ENCODE measurements at places on chromosomes 3 and 15.

DNA sequence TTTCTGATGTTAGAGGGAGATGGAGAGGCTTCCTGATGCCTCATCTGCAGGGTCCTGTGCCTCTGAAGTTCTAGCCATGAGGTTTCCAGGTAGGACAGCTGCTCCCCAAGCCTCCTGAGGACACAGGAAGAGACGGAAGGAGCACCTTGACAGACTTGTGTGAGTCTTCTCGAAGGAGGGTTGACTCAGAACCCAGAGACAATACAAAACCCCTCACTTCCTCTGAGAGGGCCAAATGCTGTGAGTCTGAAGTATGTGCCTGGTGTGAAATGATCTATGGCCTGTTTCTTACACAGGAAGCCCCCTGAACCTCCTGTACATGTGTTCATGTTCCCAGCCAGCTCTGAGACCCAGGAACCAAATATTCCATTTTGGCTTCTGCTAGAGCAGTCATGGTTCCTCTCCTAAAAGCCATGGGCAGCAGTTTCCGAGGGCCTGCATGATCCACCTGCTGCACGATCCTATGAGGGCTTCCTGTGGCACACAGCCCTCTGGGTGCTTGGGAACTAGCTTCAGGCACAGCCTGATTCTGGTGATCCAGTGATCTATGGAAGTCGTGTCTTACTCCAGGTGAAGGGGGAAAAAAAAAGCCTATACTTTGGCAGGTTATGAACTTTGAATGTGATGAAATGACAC, 62.2 kb downstream of the AAGAB start:
- DNase-seq = no peak

GRCh38 chr3:51703761-51704510, 2.9 kb upstream of the GRM2 start:
- no peak for DNase-seq

- DNase-seq = no peak
Measured at GRCh38 chr3:187101184-187102072, 37.9 kb downstream of the RPL39L start.

DNA sequence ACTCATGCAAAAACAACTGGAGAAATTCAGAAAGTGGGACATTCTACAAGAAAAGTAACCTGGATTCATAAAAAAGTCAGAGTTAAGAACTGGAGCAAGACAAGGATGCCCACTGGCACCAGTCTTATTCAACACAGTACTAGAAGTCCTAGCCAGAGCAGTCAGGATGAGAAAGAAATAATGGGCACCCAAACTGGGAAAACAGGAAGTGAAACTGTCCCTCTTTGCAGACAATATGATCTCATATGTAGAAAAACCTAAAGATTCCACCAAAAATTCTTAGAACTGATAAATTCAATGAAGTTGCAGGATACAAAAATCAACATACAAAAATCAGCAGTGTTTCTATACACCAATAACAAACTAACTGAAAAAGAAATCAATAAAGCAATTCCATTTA, 37.4 kb downstream of the TXNRD3 start:
- DNase-seq = no peak

GRCh38 chr15:96171853-96172296, 158.6 kb upstream of the NR2F2 start:
- no peak for DNase-seq

GRCh38 chr3:126582311-126582710, 23.6 kb upstream of the C3orf22 start:
- DNase-seq = no peak

DNA sequence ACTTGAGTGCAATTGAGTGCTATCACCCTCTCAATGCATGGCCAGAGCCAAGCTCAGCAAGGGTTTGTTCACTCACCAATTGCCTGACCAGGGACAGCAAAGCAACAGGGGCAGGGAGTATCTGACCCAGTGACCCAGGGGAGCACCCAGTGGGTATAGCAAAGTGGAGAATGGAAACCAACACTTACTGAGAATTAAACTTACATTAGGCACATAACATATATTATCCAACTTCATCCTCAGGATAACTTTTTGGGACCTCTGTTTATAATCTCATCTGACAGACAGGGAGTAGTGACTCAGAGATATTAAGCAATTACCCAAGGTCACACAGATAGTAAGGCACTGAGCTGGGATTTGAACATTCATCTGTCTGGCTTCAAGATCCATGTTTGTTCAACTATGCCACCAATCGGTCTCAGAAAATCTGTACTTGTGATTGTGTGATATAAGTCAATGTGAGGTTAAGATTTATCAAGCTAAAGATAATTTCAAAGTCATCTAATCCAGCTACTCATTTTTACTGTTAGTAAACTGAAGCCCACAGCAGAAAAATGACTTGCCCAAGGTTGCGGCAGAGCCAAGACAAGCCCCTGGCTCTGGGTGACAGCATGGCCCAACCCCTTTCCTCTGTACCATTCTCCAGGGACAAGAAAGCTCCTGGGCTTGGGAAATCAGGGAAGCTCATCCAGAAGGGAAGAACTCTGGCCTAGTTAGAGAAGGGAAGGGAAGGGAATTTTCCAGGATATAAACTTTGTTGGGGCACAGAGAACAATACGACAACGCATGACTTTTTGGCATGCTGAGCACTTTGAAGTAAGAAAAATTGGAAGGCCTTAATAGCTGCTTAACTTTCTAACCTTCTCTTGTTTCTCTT, 138.0 kb upstream of the SMAD3 start:
- DNase-seq = no peak

GRCh38 chr3:11726146-11726545, 82.4 kb upstream of the VGLL4 start:
- no peak for DNase-seq

- DNase-seq = no peak
Measured at GRCh38 chr3:170712798-170713197, 126.9 kb upstream of the SLC7A14 start.

GRCh38 chr3:161035711-161036110, 69.4 kb downstream of the B3GALNT1 start:
- peak; percentile 88 for DNase-seq

DNA sequence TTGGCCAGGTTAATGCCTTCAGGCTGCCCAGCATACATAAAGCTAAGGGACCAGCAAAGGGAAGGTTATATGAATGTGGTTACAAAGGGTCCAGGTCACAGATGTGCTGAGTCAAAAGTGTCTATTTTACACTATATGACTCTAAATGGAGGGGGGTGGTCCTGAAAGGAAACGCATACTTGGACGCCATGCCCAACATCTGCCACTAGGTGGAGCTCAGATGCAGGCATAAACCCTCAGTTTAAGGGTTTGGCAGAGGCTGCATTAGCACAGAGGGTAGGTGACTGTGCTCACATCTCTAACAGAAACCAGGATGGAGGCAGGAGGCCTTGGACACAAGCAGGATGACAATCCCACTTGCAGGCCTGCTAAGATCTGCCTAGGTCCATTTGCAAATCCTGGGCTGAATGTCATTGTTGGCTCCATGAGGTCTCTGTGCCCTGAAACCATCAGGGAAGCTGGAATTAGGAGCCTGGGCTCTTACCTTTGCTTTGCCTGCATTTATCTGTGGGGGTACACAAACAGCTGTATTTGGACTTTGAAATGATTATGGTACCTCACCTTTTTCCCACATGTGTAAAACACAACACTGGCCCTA, 55.8 kb downstream of the ZNF621 start:
- no peak for DNase-seq

- no peak for DNase-seq
Measured at GRCh38 chr15:73962433-73962832, 29.7 kb downstream of the STOML1 start.

DNA sequence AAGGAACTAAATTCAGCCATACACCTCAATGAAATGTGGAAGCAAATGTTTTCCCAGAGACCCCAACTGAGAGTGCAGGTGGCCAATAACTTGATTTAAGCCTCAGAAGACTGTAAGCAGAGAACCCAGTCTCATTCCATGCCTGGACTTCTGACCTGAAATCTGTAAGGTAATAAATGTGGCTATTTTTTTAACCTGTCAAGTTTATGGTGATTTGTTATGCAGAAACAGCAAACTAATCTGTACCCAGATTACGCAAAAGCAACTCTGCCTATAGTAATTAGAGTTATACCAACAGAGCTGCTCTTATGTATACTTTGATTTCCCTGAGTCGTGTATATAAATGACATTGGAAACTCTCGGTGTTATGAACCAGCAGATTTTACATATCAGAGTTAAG, 534.0 kb upstream of the NAALADL2 start:
- DNase-seq = no peak

- no peak for DNase-seq
Measured at GRCh38 chr3:38623539-38623938, 25.9 kb downstream of the SCN5A start.

DNA sequence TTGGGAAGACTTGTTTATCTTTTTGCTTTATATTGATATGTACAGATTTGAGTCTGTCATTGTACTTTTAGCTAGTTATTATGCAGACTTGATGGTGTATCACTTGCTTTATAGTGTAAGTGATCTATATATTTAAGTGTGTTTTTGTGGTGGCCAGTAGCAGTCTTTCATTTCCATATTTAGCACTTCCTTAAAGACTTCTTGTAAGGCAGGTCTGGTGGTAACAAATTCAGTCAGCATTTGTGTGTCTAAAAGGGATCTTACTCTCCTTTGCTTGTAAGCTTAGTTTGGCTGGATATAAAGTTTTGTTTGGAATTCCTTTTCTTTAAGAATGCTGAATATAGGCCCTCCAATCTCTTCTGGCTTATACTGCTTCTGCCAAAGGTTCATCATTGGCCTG, 322.5 kb upstream of the EPHA6 start:
- DNase-seq = no peak

- DNase-seq = no peak
Measured at GRCh38 chr15:42384597-42384996, 25.3 kb downstream of the CAPN3 start.

DNA sequence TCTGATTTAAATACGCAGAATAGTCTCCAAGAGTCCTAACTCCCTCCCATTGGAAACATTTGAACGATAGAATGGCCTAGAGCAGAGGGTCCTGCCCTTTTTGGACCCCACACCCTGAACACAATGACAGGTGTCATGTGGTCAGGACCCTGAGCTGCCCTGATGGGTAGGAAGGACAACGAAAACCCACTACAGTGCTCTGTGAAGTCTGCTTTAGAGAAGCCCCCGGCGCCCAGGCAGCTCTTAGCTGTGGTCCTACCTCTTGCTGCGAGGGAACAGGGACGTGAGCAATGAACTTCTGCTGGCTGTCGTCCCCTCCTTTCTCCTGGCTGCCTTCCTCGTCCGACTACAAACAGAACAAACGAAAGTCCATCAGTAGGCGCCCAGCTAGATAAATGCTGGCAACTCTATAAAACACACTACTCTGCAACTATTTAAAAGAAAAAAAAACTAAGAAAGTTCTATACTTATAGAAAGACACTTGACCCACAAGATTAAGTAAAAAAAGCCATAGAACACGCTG, 8.7 kb upstream of the RAB43 start:
- DNase-seq = no peak

- DNase-seq = no peak
Measured at GRCh38 chr3:107524841-107525643, 2.3 kb downstream of the BBX start.

DNA sequence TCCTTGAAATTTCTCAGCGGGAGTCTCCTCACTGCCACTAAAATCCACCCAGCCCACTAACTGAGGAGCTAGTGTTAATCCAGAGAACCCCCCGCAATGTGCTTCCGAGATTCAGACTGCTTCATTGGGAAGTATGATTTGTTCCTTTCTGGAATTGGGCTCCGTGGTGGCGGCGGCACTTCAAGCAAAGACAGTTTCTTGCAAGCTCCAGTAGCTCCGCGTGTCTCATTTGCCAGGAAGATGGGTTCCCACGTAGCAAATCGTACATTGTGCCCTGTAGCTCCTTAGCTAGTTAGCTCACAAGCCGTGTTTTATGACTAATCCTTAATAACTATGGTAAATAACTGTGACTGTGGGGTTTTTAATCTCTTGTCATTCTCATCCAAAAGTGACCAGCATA, 45.4 kb downstream of the SLC6A1 start:
- DNase-seq = no peak

- DNase-seq = no peak
Measured at GRCh38 chr3:12484983-12485327, 675 bp downstream of the TSEN2 start.

- no peak for DNase-seq
Measured at GRCh38 chr3:24715171-24715792, 220.6 kb upstream of the THRB start.

DNA sequence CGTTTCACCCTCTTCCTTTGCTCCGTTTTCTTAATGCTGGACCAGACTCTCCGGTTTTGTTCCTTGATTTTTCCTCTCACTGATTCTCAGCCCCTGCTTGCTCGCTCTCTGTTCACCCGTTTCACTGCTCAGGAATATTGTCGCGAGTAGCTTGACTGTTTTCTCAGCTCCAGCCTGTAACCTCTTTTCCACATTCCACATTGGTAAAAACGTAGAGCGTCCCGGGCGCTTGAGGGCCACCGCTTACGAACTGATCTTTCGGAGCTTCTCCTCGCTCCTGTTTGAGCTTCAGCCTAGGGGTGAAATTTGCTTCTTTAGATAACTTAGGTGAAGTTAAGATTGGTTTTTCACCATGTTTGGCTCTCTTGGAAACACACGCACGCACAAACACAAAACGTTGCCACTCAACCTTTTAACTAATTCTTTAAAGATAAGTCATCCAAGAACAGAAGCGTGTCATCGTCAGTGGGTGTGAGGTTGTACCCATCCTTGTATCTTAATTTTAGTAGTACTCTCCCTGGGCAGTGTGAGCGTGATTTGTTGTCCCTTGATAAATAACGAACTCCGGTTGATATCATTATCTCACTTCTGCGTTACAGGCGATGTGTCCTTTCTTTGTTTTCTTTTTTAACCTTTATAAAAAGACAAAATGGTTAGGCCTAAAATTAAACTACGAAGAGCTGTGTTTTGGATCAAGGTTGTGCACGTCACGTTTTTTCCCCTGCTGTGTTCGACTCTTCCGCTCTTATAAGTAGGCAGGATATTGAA, 1.0 kb downstream of the PAK2 start:
- no peak for DNase-seq

- DNase-seq = peak; percentile 54
Measured at GRCh38 chr15:90154861-90155626, 46.1 kb upstream of the SEMA4B start.

DNA sequence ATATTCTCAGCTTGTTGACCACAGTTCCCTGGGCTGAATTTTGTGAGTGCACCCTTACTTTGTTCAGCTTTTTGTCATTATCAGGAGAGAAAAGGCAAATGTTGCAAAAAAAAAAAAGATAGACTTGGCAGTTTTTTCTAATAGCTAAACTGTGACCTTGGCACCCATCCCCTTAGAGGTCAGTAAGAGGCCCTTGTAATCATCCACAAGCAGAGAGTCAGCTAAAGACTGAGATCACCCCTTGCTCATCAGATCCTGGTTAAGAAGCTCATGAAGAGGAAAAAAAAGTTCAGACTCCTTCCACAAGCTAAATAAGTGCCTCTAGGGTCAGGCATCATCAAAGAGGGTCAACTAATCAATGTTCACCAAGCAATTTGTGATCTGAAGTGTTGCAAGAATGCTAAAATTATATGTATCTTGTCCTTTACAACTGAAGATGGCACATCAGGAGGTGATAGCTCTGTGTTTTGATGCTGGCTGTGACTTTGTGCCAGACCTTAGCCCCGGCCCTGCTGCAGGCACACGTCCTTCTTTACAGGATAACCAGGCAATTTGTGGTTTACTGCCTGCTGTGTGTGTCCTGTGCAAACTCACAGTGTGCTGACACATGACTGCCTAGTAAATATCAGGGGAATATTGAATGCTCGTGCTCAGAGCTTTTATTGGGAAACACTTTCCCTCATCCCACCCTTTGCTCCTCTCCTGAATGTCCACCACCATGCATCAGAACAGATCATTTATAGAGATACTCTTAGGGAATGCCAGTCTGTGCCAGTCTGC, 262.9 kb downstream of the IL5RA start:
- DNase-seq = no peak

- DNase-seq = no peak
Measured at GRCh38 chr3:23834082-23834870, 28.5 kb downstream of the UBE2E1 start.

- no peak for DNase-seq
Measured at GRCh38 chr3:44952689-44953088, 23.3 kb downstream of the ZDHHC3 start.
